ENCODE measurements at places on chromosomes 12 and 14. TPM values are rescaled to one million over a fixed set of nuclear protein-coding genes. Genes with fewer than 3 reads are reported as not detected.

The SDR9C7 gene
- total RNA-seq: not detected

GRCh38 chr12:87439990-87440827 is 589.0 kb downstream of the C12orf50 start:
- H3K27ac ChIP-seq: no peak overlapping the region
- H3K36me3 ChIP-seq: no peaks in the 10 kb centered on the region
- no peaks in the 10 kb centered on the region for H3K27me3 ChIP-seq
- no peak for DNase-seq

DNA sequence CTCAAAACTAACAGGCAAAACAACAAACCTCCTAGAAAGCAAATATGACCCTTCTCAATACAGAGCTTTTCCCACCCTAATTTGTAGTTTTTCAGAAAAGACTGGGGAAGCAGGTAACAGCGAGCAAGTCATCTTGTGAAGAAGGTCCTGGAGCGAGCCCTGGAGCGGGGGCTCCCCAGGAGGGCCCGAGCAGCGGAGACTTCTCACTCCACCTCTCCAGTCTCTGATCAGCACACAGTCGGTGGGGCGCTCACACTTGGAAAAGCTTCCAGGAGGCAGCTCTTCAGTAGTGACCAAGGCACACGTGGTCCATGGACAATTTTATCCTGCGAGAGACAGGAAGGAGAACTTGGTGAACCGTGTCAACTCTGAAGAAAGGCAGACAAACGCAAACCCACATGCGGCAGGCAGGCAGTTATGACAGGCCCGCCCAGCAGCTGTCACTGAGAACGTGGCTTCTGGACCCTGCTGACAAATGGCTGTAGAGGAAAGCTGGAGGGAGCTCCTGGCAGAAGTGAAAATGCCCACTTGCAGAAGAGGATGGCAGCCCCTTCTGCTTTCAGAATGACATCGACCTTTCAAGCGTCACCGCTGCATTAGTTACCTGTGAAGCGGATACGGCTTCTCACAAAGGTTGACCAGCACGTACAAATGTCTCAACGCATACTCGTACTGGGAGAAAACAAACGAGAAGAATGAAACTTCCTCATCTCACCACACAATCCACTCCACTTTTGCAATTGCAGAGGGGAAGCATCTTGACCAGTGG is 44.2 kb downstream of the LGMN start:
- H3K4me3 ChIP-seq: no peak overlapping the region
- H3K27ac ChIP-seq: no peak overlapping the region
- DNase-seq: no peak

The NPFF gene
- not detected for total RNA-seq

DNA sequence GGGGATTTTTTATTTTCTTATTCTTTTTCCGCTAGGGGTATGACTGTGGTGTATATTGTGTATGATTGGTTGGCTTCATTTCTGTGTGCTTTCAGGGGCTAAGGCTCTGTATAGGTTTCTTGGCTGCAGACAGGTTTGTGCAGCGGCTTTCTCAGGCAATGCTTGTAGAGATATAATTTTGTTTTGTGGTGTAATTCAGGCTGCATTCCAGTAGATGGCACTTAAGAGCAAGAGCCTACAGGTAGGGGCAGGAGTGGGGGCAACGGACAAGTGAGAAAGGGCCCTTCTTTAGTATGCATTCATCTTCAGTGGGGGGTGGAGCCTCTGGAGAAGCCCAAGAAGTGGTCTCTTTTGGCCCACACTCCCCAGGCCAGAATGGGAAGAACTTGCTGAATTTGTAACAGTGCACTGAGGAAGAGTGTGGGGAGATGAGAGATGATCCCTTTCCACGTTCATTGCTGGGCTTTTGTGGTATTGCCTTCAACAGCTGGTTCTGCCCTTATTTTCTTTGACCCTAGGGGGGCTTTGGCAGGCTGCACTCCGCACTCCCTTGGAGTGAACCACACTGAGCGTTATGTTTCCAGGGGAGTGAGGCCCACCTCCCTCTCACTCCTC is 78.6 kb downstream of the IFNG-AS1 start:
- no peaks in the 10 kb centered on the region for H3K36me3 ChIP-seq
- no peak overlapping the region for H3K4me3 ChIP-seq
- no peak overlapping the region for H3K27ac ChIP-seq
- H3K4me1 ChIP-seq: no peaks in the 10 kb centered on the region
